ENCODE measurements at places on chromosomes 7 and 10. TPM values are rescaled to one million over a fixed set of nuclear protein-coding genes. Genes with fewer than 3 reads are reported as not detected.

DNA sequence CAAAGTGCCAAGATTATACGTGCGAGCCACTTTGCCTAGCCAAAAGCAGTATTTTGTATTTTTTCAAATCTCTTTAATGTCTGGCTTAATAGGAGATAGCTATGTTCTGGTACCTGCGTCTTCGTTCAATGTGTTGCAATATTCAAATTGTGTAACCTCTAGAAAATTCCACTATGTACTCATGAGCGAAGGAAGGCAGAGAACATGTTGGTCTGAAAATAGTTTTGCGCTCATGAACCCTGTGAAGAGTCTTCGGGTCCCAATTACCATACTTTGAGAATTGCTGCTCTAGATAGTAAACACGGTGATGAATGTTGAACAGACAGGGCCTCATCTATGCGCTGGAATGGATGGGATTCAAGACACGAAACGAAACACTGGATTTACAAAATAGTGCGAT lies 2.7 kb upstream of the SUV39H2 start:
- DNase-seq, result no peak
- H3K4me1 ChIP-seq, result peaks cover 27% of the 10 kb centered on the region
- H3K27me3 ChIP-seq, result no peaks in the 10 kb centered on the region
- no peak overlapping the region for H3K4me3 ChIP-seq
- no peak overlapping the region for H3K27ac ChIP-seq

Gene COA1
- total RNA-seq, result 51.2 TPM

- H3K27ac ChIP-seq, result no peak overlapping the region
- no peaks in the 10 kb centered on the region for H3K36me3 ChIP-seq
- no peak overlapping the region for H3K4me3 ChIP-seq
- no peaks in the 10 kb centered on the region for H3K4me1 ChIP-seq
Measured at GRCh38 chr10:126253611-126253998, 134.7 kb downstream of the ADAM12 start.

- H3K27ac ChIP-seq, result no peak overlapping the region
- H3K4me3 ChIP-seq, result no peak overlapping the region
Measured at GRCh38 chr10:1190791-1191490, 134.8 kb downstream of the WDR37 start.

Gene CLCN1
- total RNA-seq, result 0.54 TPM

- no peak overlapping the region for H3K4me3 ChIP-seq
- no peaks in the 10 kb centered on the region for H3K27me3 ChIP-seq
- H3K27ac ChIP-seq, result no peak overlapping the region
- peaks cover 55% of the 10 kb centered on the region for H3K4me1 ChIP-seq
- no peaks in the 10 kb centered on the region for H3K36me3 ChIP-seq
- no peak for DNase-seq
Measured at GRCh38 chr7:139758388-139758787, 19.4 kb downstream of the HIPK2 start.

- H3K36me3 ChIP-seq, result peaks cover 69% of the 10 kb centered on the region
- H3K27ac ChIP-seq, result no peak overlapping the region
- no peaks in the 10 kb centered on the region for H3K27me3 ChIP-seq
- no peak for DNase-seq
- H3K4me3 ChIP-seq, result no peak overlapping the region
Measured at GRCh38 chr10:73717556-73717955, 19.6 kb upstream of the AGAP5 start.

Gene AKR1B15
- not detected for total RNA-seq

DNA sequence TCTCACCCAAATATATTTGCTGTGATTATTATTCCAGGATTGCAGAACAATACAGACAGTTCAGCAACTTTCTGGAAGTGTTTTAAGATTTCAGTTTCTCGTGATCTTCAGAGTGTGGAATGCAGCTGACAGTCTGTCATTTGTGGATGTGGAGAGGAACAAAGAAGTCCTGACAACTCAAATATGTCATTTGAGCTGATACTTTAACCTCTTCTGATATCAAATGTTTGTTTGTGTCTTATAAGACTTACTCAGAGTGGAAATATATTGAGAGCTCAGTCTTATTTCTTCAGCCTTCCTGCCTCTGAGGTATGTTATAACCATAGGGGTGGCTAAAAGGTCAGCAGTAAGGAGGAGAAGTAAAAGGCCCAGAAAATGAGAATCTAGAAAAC lies 96.4 kb downstream of the OSBPL3 start:
- no peak overlapping the region for H3K27ac ChIP-seq
- no peaks in the 10 kb centered on the region for H3K27me3 ChIP-seq
- no peaks in the 10 kb centered on the region for H3K36me3 ChIP-seq
- peaks cover 27% of the 10 kb centered on the region for H3K4me1 ChIP-seq
- H3K4me3 ChIP-seq, result no peak overlapping the region

GRCh38 chr7:142851269-142851668 lies 3.6 kb upstream of the EPHB6 start:
- no peaks in the 10 kb centered on the region for H3K36me3 ChIP-seq
- H3K27me3 ChIP-seq, result peaks cover 6% of the 10 kb centered on the region
- H3K27ac ChIP-seq, result no peak overlapping the region
- no peak overlapping the region for H3K4me3 ChIP-seq

Gene SEPHS1
- total RNA-seq, result 25.2 TPM

Gene ABCA13
- total RNA-seq, result 0.98 TPM

GRCh38 chr10:97466755-97467154 lies 20.8 kb downstream of the ZDHHC16 start:
- H3K4me3 ChIP-seq, result no peak overlapping the region
- no peak for DNase-seq
- H3K36me3 ChIP-seq, result peaks cover 89% of the 10 kb centered on the region
- no peak overlapping the region for H3K27ac ChIP-seq
- H3K27me3 ChIP-seq, result no peaks in the 10 kb centered on the region

- no peaks in the 10 kb centered on the region for H3K36me3 ChIP-seq
- no peak overlapping the region for H3K27ac ChIP-seq
- no peak overlapping the region for H3K4me3 ChIP-seq
- H3K27me3 ChIP-seq, result no peaks in the 10 kb centered on the region
- peaks cover 94% of the 10 kb centered on the region for H3K4me1 ChIP-seq
Measured at GRCh38 chr7:4722960-4723630, 41.0 kb downstream of the FOXK1 start.

DNA sequence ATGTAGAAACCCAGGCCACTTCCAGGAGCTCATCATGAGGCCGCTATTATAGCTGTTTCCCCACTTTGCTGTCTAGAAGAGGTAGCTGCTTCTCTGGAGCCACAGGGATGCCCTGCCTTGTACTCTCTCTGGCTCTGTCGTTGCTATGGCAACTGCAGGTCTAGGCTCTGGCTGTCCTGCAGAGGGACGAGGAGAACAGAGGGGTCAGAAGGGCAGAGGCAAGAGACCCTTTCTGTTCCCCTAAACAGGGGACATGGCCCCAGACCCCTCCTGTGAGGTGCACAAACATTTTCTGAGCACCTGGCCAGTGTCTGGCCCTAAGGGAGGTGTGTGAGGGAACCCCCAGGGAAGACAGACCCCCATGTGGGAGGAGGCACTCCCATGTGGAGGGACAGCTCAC lies 31.4 kb downstream of the ITPRIP start:
- no peak overlapping the region for H3K4me3 ChIP-seq
- peaks cover 89% of the 10 kb centered on the region for H3K4me1 ChIP-seq
- no peaks in the 10 kb centered on the region for H3K36me3 ChIP-seq
- H3K27ac ChIP-seq, result no peak overlapping the region
- no peak for DNase-seq

- peaks cover 6% of the 10 kb centered on the region for H3K4me1 ChIP-seq
- no peak overlapping the region for H3K4me3 ChIP-seq
- no peak for DNase-seq
- H3K36me3 ChIP-seq, result peaks cover 74% of the 10 kb centered on the region
Measured at GRCh38 chr10:87886635-87887034, 23.2 kb downstream of the PTEN start.

DNA sequence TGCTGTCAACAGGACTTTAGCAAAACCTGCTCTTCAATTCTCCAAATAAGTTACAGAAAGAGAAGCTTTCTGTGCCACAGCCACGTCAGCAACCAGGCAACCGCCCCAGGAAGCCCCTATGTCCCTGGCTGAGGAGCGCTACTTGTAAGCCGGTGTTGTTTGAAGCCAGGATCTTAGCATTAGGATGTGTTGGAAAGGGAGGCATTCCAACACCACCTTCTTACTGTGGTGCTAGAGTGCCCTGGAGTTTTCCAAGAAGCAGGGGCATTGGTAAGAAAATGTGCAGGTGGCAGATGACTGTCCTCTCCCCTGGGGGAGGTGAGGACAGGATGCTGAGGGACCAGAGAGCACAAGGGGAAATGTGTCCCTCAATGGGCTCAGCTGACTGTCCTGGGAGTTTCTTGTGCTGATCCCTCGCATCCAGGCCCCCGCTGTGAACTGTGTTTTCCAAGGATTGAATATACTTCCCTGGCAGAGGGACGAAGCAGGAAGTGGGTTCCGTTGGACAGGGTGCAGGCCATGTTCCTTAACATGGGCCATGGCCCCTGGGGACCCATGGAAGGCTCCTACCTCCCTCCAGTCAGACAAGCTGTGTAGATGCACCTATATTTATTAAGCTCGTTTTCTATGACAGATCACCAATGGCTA lies 139.6 kb upstream of the GDF10 start:
- no peaks in the 10 kb centered on the region for H3K4me1 ChIP-seq
- no peak for DNase-seq
- no peak overlapping the region for H3K4me3 ChIP-seq
- no peak overlapping the region for H3K27ac ChIP-seq
- H3K36me3 ChIP-seq, result no peaks in the 10 kb centered on the region

- H3K36me3 ChIP-seq, result no peaks in the 10 kb centered on the region
- no peaks in the 10 kb centered on the region for H3K4me1 ChIP-seq
- H3K27me3 ChIP-seq, result no peaks in the 10 kb centered on the region
- peak overlapping the region; percentile 23 for H3K4me3 ChIP-seq
- no peak for DNase-seq
Measured at GRCh38 chr7:75813084-75813483, 522 bp downstream of the CCL24 start.

Gene ETV1
- 14.6 TPM for total RNA-seq

GRCh38 chr10:10346390-10347150 lies 671.1 kb upstream of the CELF2 start:
- DNase-seq, result no peak
- H3K27me3 ChIP-seq, result no peaks in the 10 kb centered on the region
- H3K27ac ChIP-seq, result no peak overlapping the region
- H3K36me3 ChIP-seq, result no peaks in the 10 kb centered on the region
- no peaks in the 10 kb centered on the region for H3K4me1 ChIP-seq
- no peak overlapping the region for H3K4me3 ChIP-seq

DNA sequence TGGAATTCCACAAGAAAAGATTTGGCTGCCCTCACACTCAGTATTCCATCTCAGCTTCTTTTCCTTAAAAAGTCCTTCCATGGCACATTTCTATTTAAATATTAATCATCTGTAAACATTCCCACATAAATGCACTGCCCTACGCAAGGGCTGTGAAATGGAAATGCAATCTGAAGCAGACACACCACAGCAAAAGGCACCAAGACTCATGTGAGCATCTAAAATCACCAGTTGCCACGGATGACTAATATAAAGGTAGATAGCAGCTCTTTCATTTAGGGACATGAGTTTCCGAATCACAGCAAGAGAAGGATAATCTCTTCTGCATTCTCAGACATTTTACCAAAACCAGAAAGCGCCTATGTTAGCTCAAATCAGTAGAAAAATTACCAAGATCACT lies 31.6 kb downstream of the COA1 start:
- H3K4me3 ChIP-seq, result no peak overlapping the region
- H3K27ac ChIP-seq, result no peak overlapping the region
- no peak for DNase-seq

DNA sequence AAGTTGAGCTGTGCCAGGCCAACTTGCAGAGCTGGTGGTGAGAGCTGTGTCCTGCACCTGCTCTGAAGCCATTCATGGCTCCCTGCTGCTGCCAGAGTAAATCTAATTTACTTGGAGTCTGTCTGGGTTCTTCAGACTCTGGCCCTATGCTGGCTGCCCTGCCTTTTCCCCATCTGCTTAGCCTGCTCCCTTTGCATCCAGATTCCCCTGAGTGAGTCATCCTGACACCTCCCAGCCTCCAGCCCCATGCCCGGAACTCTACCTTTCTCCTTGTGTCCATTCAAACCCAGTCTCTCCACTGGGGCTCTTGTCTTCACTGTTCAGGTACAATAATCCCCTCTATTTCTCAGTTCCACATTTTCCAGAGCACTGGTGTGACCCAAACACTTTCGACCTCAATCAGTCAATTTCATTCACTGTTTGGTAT lies 434.4 kb upstream of the ZMIZ1 start:
- H3K36me3 ChIP-seq, result no peaks in the 10 kb centered on the region
- H3K27me3 ChIP-seq, result no peaks in the 10 kb centered on the region
- no peaks in the 10 kb centered on the region for H3K4me1 ChIP-seq
- H3K27ac ChIP-seq, result no peak overlapping the region

- DNase-seq, result peak; percentile 50
- no peak overlapping the region for H3K27ac ChIP-seq
- no peaks in the 10 kb centered on the region for H3K36me3 ChIP-seq
- H3K27me3 ChIP-seq, result no peaks in the 10 kb centered on the region
Measured at GRCh38 chr7:139995017-139995915, 67.5 kb downstream of the PARP12 start.

Gene PNLIPRP1
- total RNA-seq, result 0.43 TPM

GRCh38 chr7:33535989-33536388 lies 369.4 kb upstream of the BMPER start:
- H3K27ac ChIP-seq, result no peak overlapping the region
- H3K4me3 ChIP-seq, result no peak overlapping the region
- no peaks in the 10 kb centered on the region for H3K27me3 ChIP-seq
- H3K36me3 ChIP-seq, result peaks cover 2% of the 10 kb centered on the region
- DNase-seq, result no peak

- peaks cover 42% of the 10 kb centered on the region for H3K4me1 ChIP-seq
- H3K4me3 ChIP-seq, result no peak overlapping the region
- DNase-seq, result no peak
- H3K27ac ChIP-seq, result peak overlapping the region; percentile 60
- no peaks in the 10 kb centered on the region for H3K27me3 ChIP-seq
- peaks cover 85% of the 10 kb centered on the region for H3K36me3 ChIP-seq
Measured at GRCh38 chr7:139071680-139072079, 35.8 kb upstream of the ZC3HAV1L start.

- H3K4me1 ChIP-seq, result peaks cover 68% of the 10 kb centered on the region
- DNase-seq, result no peak
- H3K27me3 ChIP-seq, result no peaks in the 10 kb centered on the region
- peak overlapping the region; percentile 91 for H3K27ac ChIP-seq
- peak overlapping the region; percentile 74 for H3K4me3 ChIP-seq
- H3K36me3 ChIP-seq, result no peaks in the 10 kb centered on the region
Measured at GRCh38 chr10:100374200-100374655, 27.2 kb downstream of the SCD start.

Gene OGDHL
- total RNA-seq, result 0.09 TPM

DNA sequence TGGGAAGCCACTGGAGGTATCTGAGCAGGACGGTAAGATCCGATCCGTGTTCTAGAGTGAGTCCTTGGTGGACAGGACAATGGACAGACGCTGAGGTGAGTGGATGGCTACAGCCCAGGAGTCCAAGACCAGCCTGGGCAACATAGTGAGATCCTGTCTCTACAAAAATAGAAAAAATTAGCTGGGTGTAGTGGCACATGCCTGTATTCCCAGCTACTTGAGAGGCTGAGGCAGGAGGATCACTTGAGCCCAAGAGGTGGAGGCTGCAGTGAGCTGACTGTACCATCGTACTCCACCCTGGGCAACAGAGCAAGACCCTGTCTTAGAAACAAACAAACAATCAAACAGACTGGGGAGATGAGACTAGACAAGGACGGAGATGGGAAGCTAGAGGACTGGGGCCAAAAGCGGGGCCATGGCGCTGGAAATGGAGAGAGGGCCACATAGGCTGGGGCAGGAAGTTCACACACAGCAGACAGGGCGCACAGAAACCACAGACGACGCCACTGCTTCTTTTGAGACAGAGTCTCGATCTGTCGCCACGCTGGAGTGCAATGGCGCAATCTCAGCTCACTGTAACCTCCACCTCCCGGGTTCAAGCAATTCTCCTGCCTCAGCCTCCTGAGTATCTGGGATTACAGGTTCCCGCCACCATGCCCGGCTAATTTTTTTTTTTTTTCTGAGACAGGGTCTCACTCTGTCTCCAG lies 24.7 kb downstream of the DAGLB start:
- peak; percentile 89 for DNase-seq
- peaks cover 18% of the 10 kb centered on the region for H3K4me1 ChIP-seq
- no peaks in the 10 kb centered on the region for H3K27me3 ChIP-seq
- no peak overlapping the region for H3K4me3 ChIP-seq
- peaks cover 83% of the 10 kb centered on the region for H3K36me3 ChIP-seq
- H3K27ac ChIP-seq, result peak overlapping the region; percentile 73

Data from spleen (tissue), 13 donors.